Activated effector memory CD4-positive, alpha-beta T cell treated with Interleukin-2 at 50 U/mL for 16 hours (primary cell): ENCODE measurements at places on chromosomes 7 and 10.

GRCh38 chr10:58028597-58029366 is 238.9 kb downstream of the IPMK start:
- no peak for DNase-seq

DNA sequence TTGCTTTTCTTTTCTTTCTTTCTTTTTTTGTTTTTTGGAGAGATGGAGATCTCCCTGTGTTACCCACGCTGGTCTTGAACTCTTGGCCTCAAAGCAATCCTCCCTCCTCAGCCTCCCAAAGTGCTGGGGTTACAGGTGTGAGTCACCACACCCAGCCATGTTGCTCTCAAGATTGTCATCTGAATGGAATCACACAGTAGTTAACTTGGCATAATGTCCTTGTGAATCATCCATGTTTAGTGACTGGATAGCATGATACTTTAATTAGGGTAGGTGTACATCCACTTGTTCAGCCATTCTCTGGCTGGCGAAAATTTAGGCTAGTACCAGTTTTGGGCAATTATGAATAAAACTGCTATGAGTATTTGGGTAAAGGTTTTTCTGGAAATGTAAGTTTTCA is 15.4 kb upstream of the GRB10 start:
- no peak for DNase-seq

- no peak for DNase-seq
These were observed 3.3 kb downstream of the CUX1 start for GRCh38 chr7:101820703-101821102.

GRCh38 chr10:132899054-132899750 is 43.2 kb downstream of the CFAP46 start:
- no peak for DNase-seq

- no peak for DNase-seq
These were observed 241.6 kb upstream of the GALNT17 start for GRCh38 chr7:70890147-70890969.

GRCh38 chr10:128047991-128048818 is 78.0 kb downstream of the MKI67 start:
- DNase-seq: peak; percentile 2

DNA sequence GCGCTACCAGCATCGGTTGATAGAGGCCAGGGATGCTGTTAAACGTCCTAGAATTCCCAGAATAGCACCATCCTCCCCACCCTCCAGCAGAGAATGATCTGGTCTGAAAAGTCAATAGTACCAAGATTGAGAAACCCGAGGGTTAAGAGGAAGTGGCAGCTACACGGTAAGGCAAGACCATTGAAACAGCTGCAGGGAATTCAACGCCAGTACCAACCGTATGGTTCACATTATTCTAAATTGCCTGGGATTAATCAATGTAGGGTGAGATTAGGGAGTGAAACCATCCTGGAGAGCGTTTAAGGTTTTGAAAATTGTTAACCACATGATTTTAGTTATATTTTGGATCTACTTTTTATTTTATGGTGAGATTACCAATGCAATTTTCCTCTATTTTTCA is 352.2 kb downstream of the PRPF18 start:
- no peak for DNase-seq

DNA sequence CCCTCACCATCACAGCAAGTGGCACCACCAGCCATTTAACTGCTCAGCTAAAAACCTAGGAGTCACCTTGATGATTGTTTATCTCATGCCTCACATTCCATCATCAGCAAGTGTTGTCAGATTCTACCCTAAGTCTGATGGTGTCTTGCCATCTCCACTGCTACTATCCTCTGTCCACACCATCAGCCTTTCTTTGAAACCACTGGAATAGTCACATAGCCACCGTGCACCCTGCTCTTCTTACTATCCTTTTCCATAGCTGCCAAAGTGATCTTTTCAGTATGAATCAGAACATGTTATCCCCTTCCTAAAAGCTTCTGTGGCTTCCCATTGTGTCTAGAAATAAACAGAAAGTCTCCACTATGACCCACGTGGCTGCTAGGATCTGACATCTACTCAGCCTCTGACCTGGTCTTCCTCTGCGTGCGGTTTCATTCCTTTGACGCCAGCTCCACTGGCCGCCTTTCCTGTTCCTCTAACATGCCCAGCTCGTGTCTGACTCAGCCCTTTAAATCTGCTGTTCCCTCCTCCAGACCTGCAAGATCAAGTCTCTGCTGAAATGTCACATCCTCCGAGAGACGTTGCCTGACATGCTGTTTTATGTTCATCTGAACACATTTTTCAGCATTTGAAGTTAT is 16.5 kb upstream of the CHN2 start:
- no peak for DNase-seq

DNA sequence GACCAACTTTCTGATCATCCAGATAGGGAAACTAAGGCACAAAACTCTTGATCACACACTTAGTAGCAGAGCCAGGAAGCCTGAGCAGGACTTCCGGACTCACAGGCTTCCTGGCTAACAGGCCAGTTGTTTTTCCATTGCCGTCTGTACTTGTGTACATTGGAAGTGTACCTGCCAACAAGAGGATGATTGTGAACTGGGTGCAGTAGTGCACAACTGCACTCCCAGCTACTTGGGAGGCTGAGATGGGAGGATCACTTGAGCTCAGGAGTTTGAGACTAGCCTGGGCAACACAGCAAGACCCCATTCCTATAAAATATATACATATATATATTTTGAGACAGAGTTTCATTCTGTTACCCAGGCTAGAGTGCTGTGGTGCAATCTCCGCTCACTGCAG is 35.2 kb upstream of the OTUD1 start:
- DNase-seq: no peak

GRCh38 chr7:33921216-33921938 is 16.0 kb downstream of the BMPER start:
- DNase-seq: no peak

GRCh38 chr7:65953890-65954450 is 28.0 kb downstream of the GUSB start:
- DNase-seq: no peak

DNA sequence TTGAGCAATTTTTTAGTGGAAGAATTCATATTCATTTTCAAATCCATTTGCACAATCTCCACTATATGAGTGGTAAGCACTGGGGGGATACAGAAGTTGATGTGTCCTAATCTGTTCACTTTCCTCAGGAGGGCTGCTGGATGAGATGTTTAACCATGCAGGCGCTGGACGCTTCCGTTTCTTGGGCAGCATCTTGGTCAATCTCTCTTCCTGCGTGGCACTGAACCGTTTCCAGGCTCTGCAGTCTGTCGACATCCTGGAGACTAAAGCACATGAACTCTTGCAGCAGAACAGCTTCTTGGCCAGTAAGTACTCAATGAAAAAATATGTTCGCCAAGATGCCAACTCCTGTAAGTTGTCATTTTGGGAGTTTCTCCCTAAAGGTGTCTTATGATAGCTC is 179.3 kb downstream of the ABCA13 start:
- DNase-seq: no peak

GRCh38 chr10:103660364-103661197 is 167.1 kb downstream of the NEURL1 start:
- no peak for DNase-seq

- no peak for DNase-seq
These were observed 74.9 kb downstream of the NUDCD3 start for GRCh38 chr7:44415510-44415909.

- DNase-seq: no peak
These were observed 549.4 kb downstream of the GPAM start for GRCh38 chr10:111634191-111634590.

- DNase-seq: no peak
These were observed 121.3 kb downstream of the RGS10 start for GRCh38 chr10:119420950-119421875.

DNA sequence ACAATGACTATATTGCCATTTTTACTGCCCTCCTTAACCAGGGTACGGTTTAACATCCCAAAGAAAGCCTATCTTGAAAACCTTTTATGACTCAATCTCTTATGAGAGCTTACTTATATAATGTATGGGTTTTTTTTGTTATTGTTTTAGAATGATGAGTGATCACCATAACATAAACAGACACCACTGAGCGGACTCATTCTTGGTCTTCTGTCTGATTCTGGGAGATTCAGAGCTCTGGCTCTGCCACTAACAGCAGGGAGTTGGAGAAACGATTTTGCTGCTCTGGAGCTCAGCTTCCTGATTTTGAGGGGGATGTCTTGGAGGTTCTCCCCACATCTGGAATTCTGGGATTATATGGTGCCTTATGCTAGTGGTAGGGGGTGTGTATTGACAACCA is 244.1 kb downstream of the FRMD4A start:
- DNase-seq: no peak

DNA sequence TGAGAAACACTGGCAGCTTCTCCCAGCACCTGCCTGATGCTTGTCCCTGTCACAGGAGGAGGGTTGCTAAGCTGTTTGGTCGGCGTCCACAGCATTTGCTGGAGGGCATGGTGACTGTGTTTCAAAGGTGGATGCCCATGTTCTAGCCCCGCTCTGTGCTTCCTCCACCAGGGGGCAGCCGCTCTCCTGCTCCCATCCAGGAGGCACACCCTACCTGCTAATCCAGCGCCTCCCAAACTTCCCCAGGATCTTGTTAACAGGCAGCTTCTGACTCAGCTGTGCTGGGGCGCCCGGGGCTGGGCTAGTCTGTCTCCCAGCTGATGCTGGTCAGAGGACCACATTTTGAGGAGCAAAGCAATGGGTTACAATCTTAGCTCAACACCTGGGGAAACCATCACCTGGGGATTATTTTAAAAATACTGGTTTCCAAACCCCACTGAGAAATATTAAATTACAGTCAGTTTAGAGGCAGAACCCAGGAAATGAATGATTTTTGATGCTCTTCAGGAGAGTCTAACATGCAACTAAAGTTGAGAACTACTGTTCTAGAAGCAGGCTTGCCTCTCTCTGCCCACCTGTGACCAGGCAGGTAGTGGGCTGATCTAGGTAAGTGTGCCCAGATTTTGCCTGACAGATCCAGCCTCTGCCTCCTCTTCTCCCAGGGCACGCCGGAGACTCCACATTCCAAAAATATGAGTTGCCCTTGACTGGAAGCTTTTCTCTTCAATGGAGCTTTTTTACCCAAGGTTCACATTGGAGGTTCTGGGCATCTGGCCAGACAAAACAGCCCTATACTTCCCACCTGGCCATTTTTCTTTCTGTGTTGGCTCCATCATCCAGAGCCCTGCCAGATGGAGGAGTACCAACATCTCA is 92.7 kb upstream of the GPR26 start:
- DNase-seq: no peak

DNA sequence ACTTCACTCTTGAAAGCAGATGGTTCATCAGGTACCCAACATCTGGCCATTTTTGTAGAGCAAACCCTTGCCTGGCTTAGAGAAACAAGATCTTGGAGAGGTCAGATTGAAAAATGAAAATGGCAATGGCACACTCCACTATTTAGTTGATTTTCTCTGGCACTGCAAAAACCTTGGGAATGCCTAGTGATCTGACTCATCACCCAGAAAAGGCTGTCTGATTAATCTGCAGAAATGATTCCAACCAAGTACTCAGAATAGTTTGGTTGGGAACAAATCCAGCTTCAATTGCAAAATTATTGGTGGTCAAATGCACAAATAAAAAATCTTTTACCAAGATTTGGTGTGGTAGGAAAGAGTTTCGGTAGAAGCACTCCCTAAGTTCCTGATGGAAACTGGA is 351.2 kb downstream of the PHTF2 start:
- DNase-seq: no peak

DNA sequence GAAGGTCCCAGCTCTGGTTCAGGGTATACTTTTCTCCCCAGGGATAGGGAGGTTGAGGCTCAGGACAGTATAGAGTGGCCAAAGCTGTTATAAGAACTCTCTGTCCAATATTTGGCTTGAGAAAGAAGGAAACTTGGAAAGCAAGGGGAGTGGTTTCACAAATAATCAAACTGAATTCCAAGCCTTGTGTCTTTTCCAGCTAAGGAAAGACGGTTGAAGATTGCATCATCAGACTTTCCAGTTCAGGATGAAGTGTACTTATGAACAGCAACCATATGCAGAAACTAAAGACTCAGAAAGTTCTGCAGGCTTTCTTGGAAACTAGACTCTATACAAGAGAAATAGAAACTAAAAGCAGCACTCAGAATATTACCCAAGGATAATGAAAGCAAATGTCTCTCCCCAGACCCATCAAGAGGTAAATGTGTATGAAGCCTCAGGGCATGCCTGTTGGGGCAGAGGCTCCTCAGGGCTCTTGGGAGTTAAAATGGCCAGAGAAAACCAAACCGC is 46.4 kb downstream of the RAMP3 start:
- no peak for DNase-seq

DNA sequence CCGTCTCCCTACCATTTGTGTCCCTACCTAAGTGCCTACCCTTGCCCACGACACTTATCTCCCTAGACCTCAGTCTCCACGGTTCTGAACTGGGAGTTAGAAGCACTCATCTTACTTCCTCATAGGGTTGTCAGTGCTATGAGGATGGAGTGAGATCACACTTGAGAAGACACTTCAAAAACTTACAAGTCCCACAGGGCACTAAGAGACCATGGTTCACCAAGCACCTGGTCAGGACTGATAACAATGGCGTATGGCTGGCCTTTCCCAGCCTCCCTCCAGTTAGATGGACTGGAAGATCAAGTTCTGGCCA is 43.2 kb downstream of the KCNMA1 start:
- no peak for DNase-seq

GRCh38 chr7:44761207-44762161 is 12.8 kb downstream of the ZMIZ2 start:
- no peak for DNase-seq

DNA sequence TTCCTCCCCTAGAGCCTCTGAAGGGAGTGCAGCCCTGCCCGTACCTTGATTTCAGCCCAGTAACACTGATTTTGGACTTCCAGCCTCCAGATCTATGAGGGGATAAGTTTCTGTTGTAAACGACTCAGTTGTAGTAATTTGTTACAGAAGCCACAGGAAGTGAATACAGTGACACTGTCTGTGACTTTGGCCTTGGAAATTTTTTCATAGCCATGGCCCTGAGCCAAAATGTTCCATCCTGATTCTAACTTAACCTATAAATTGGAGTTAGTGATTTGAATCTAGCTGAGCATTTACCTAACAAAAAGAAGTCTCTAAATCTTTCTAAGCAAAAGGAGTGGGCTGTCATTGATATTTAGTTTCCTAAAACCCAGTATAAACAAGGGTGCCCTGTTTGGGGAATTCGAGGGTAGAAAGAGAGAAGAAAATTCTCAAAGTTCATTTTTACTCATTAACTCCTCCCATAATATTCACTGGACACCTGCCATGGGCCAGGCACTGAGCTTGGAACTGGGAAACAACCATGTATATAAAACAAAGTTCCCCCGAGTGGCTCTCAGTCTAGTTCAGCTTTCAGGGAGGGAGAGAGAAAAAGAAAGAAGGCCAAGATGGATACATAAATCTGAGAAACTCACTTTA is 162.3 kb downstream of the SKIDA1 start:
- DNase-seq: no peak
